Lung (tissue), 17 donors: ENCODE measurements at places on chromosomes 3 and 15. TPM values are rescaled to one million over a fixed set of nuclear protein-coding genes. Genes with fewer than 3 reads are reported as not detected.
A peak's percentile ranks its signal among the peaks of the same experiment; 100 is the strongest.

GRCh38 chr3:108602249-108602934, 12.9 kb downstream of the DZIP3 start:
- no peaks in the 10 kb centered on the region for H3K27me3 ChIP-seq
- no peaks in the 10 kb centered on the region for H3K36me3 ChIP-seq
- DNase-seq, result peak; percentile 9
- H3K4me3 ChIP-seq, result no peak overlapping the region

DNA sequence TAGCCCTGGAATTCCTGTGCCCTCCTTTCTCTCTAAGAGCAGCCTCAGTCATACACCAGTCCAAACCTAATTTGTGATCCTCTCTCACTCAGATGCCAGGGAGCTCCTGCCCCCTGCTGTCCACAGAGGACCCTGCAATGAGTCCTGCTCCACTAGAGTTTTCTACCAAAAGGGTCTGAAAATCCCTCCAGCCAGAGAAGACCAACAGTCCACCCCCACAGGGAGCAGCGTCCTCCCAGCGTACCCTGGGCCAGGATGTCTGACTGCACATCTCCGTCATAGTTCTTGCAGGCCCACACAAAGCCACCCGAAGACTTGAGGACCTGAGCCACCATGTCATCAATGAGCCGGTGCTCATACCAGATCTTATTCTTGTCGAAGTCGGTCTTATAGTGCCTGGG, 15.4 kb downstream of the IDH2 start:
- H3K4me3 ChIP-seq, result no peak overlapping the region
- no peak for DNase-seq
- H3K36me3 ChIP-seq, result peaks cover 38% of the 10 kb centered on the region
- no peak overlapping the region for H3K27ac ChIP-seq
- no peaks in the 10 kb centered on the region for H3K27me3 ChIP-seq
- H3K4me1 ChIP-seq, result no peaks in the 10 kb centered on the region

Gene ZXDC
- total RNA-seq, result 44.5 TPM

DNA sequence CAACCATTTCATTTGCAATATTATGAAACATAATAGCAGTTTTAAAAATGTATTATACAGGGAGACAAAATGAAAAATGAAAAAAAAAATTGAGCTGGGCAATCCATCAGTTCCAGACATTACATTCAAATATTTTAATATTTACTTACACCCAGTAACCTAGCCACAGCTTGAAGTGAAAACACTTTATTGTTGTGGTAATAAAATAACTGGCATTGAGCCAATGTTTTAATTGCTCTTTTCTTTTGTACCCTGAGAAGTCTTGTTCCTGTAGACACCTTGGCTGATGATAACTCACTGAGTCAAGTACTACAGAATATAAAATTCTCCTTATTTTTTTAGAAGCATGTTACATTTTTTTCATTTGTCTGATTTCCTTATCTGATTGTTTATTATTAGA, 180.6 kb downstream of the ROBO1 start:
- H3K4me3 ChIP-seq, result no peak overlapping the region
- no peak for DNase-seq
- H3K27me3 ChIP-seq, result no peaks in the 10 kb centered on the region

DNA sequence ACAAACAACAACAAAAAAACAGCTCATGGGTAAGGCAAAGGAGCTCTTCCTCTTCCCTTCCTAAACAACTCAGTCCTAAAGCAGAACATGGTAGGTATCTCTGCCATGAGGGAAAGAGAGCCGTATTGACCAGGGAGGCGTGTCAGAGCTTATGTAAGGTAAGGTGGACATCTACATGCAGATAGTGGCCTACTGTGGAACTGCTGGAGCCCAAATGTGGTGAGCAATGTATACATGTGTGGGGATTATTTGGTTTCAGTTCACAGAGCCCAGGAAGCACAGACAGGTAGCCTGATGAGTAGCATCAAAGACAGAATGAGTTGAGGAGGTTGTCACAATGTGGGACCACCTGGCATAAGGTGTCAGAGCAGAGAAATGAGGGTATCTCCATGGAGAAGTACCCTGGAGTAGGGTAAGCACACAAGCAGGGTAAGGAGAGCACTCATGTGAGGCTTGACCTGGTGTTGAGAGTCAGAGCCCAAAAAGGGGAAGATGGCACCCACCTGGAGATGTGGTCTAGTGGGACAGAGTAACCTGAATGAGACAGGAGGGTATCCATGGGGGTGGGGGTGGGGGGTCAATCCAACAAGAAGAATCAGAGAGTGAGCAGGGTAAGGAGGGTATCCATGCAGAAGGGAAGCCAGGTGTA, 45.5 kb downstream of the DENND6A start:
- peaks cover 15% of the 10 kb centered on the region for H3K36me3 ChIP-seq
- no peak for DNase-seq
- H3K4me3 ChIP-seq, result no peak overlapping the region
- no peak overlapping the region for H3K27ac ChIP-seq
- no peaks in the 10 kb centered on the region for H3K27me3 ChIP-seq
- H3K4me1 ChIP-seq, result no peaks in the 10 kb centered on the region

Gene CILP
- 0.89 TPM for total RNA-seq

DNA sequence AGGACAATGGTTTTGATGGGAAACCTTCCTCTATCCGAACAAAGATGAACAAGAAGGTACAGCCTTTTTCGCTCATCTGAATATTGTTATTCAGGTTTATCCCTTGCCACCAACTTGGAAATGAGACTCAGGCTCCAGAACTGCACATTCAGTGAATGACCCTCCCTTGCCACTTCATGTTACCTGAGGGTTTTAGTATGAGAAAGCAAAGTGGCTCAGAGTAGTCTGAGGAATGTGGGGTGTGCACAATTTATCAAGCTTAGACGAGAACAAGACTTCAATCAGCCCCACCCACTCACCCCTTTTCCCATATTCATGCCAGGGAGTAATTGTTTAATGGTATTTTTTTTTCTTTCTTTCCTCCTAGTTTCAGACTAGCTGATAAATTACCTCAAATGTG, 265.3 kb upstream of the POU1F1 start:
- no peaks in the 10 kb centered on the region for H3K36me3 ChIP-seq
- no peaks in the 10 kb centered on the region for H3K27me3 ChIP-seq
- H3K4me3 ChIP-seq, result no peak overlapping the region
- peak; percentile 71 for DNase-seq
- H3K27ac ChIP-seq, result no peak overlapping the region

DNA sequence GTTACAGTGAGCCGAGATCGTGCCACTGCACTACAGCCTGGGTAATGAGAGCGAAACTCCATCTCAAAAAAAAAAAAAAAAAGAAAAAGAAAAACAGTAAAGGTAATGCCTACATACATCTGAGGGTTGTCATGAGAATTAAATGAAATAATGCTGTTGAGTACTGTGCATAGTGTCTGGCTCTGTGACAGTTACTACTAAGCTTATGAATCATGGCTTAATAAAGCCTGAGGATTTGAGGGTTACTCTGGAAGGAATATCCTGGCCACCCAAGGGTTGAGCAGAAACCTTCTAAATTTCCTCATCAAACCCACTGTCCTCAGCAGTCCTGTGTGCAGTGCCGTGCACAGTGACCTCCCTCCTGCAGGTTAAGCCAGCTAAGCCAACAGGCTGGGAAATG, 26.8 kb upstream of the ELP6 start:
- no peak for DNase-seq
- H3K4me3 ChIP-seq, result no peak overlapping the region

Gene DNAH12
- 13.4 TPM for total RNA-seq

GRCh38 chr3:184773283-184774186, 38.4 kb upstream of the VPS8 start:
- DNase-seq, result peak; percentile 96
- no peaks in the 10 kb centered on the region for H3K36me3 ChIP-seq
- no peaks in the 10 kb centered on the region for H3K27me3 ChIP-seq
- H3K27ac ChIP-seq, result peak overlapping the region; percentile 53
- H3K4me1 ChIP-seq, result peaks cover 12% of the 10 kb centered on the region

Gene IL5RA
- total RNA-seq, result 13.8 TPM

GRCh38 chr15:25241241-25241801, 197.5 kb downstream of the UBE3A start:
- no peaks in the 10 kb centered on the region for H3K27me3 ChIP-seq
- no peaks in the 10 kb centered on the region for H3K36me3 ChIP-seq
- H3K4me3 ChIP-seq, result no peak overlapping the region
- no peak overlapping the region for H3K27ac ChIP-seq
- no peaks in the 10 kb centered on the region for H3K4me1 ChIP-seq

Gene GMNC
- total RNA-seq, result 0.34 TPM

DNA sequence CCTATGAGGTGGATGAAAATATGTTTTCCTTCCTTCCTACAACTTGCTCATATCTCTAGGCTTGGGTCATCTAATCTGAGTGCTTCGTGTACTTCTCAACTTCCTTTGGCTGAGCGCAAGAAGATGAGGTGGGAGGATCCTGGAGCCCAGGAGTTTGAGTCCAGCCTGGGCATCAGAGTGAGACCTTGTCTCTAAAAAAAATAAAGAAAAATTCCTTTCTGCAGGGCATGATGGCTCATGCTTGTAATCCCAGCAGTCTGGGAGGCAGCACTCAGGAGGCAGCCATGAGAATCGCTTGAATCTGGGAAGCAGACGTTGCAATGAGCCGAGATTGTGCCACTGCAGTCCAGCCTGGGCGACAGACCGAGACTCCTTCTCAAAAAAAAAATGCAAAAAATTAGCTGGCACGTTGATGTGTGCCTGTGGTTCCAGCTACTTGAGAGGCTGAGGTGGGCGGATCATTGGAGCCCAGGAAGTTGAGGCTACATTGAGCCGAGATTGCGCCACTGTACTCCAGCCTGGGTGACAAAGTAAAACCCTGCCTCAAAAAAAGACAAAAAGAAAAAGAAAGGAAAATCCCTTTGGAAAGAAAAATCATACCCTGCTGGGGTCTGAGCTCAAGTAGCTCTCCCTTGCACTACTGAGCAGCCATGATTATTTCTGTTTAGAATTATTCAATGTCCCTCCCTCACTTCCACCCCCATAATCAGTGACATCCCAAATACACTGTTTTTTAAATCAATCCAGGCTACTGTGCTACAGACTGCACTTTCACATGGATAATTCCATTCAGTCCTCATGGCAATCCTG, 28.0 kb upstream of the RAB11A start:
- H3K36me3 ChIP-seq, result no peaks in the 10 kb centered on the region
- H3K4me1 ChIP-seq, result no peaks in the 10 kb centered on the region
- H3K27me3 ChIP-seq, result no peaks in the 10 kb centered on the region
- DNase-seq, result no peak
